Right renal cortex interstitium (tissue), 3 donors: ENCODE measurements at places on chromosomes 6 and 20. TPM values are rescaled to one million over a fixed set of nuclear protein-coding genes. Genes with fewer than 3 reads are reported as not detected.

The ZNF165 gene
- 4.7 TPM for polyA plus RNA-seq

The CCM2L gene
- polyA plus RNA-seq = 6.3 TPM

The SLC16A10 gene
- 29.9 TPM for polyA plus RNA-seq

The TFAP2A gene
- 25.5 TPM for polyA plus RNA-seq

The LINC00237 gene
- polyA plus RNA-seq = not detected

The EEF1A1 gene
- 21,580 TPM for polyA plus RNA-seq

The PPIL6 gene
- polyA plus RNA-seq = 21.3 TPM

The THBD gene
- 4.3 TPM for polyA plus RNA-seq

The CST4 gene
- polyA plus RNA-seq = not detected

The CCN5 gene
- 0.15 TPM for polyA plus RNA-seq

The CGA gene
- not detected for polyA plus RNA-seq

The PRL gene
- not detected for polyA plus RNA-seq

The RBM38 gene
- polyA plus RNA-seq = 29.5 TPM

The F13A1 gene
- 13.2 TPM for polyA plus RNA-seq

The PLG gene
- 15.5 TPM for polyA plus RNA-seq

The TTLL9 gene
- polyA plus RNA-seq = 3.3 TPM

The C6orf47 gene
- 19.4 TPM for polyA plus RNA-seq

The LY6G5C gene
- polyA plus RNA-seq = 2.4 TPM

The DCDC2 gene
- polyA plus RNA-seq = 128 TPM

The PREX1 gene
- polyA plus RNA-seq = 12.8 TPM

The ID4 gene
- 156 TPM for polyA plus RNA-seq

The EDEM2 gene
- polyA plus RNA-seq = 17.8 TPM

The PLCB4 gene
- 13.1 TPM for polyA plus RNA-seq

The KCNQ2 gene
- polyA plus RNA-seq = 4.9 TPM

The FAM162B gene
- polyA plus RNA-seq = 8.0 TPM

The PHIP gene
- polyA plus RNA-seq = 56.0 TPM

The TRIM39 gene
- 13.1 TPM for polyA plus RNA-seq

The STX11 gene
- polyA plus RNA-seq = 0.97 TPM

The RAB32 gene
- polyA plus RNA-seq = 24.7 TPM

The PRKN gene
- 8.3 TPM for polyA plus RNA-seq

The SIRPA gene
- 24.6 TPM for polyA plus RNA-seq

The DEFB124 gene
- polyA plus RNA-seq = not detected

The CYP21A2 gene
- 1.3 TPM for polyA plus RNA-seq

The GABRR1 gene
- 1.4 TPM for polyA plus RNA-seq
